ENCODE measurements at places on chromosomes 1 and 21.
A peak's percentile ranks its signal among the peaks of the same experiment; 100 is the strongest.

- no peak for DNase-seq
Observed at GRCh38 chr1:228405200-228405978, 1.2 kb downstream of the TRIM11 start.

DNA sequence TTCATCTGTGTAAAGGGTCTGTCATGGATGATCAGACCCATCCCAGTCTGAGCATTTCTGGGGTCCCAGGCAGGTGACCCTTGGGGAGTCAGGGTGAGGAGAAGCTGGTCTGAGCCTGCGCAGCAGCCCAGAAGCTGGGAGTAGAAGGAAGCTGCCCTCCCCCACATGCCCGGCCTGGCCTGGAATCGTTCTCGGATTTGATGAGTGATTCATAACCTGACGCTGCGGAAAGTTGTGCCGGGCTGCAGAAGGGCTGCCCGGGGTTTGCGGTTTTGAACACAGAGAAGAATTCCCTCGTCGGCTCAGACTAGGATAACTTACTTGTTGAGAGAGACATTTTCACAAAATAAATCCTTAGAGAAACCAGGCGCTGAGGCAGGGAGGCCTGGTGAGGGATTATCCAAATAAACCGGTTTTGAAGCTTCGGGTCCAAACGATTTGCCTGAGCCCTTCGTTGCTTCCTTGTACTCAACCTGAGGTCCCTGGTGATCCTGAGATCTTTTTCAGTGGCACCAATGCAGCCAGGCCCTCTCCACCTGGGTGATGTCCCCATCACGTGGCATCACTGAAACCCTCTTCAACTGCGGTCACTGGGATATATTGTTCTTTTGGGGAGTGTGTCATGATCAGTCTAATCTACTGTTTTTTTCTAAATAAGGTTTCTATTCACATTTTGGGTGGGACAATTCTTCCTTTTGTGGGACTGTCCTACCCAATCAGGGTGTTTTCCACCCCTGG, 29.2 kb downstream of the EPHB2 start:
- DNase-seq, result no peak

- no peak for DNase-seq
Observed at GRCh38 chr1:153610811-153611301, 2.1 kb downstream of the S100A16 start.

DNA sequence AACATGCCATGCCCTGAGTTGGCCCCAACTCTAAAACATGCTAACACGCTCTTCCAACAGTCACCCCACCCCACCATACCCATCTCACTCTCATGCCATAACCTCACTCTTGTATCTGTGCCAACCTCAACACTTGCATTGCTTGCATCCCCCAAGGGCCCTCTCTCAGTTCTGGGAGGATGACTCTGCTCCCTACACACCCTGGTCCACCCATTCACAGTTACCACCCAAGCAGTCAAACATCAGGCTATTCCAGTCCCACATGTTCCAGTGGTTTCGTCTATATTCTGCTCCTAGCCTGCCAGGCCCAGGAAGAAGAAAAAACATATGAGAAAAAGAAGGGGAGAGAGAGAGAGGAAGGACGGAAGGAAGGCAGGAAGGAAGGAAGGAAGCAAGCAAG, 31.0 kb downstream of the GBP6 start:
- DNase-seq, result no peak

DNA sequence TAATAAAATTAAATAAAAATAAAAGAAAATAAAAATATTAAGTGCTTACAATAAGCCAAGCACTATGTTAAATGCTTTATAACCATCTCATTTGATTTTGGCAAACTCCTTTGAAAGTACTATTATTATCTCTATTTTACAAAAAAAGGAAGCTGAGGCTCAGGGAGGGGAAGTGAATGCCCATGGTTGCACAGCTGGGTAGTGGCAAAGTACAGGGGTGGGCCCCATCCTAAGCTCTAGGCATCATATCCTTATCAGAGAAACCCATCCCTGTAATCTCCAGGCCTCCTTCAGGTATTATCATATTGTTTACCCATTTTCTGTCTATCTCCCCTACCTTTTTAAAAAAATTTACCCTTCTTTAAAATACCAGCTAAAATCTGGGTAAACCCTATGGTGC, 2.3 kb upstream of the MED18 start:
- DNase-seq, result no peak

- no peak for DNase-seq
Observed at GRCh38 chr1:247542811-247543210, 6.1 kb upstream of the GCSAML start.

GRCh38 chr1:167991546-167991945, 54.7 kb upstream of the MPC2 start:
- DNase-seq, result no peak

DNA sequence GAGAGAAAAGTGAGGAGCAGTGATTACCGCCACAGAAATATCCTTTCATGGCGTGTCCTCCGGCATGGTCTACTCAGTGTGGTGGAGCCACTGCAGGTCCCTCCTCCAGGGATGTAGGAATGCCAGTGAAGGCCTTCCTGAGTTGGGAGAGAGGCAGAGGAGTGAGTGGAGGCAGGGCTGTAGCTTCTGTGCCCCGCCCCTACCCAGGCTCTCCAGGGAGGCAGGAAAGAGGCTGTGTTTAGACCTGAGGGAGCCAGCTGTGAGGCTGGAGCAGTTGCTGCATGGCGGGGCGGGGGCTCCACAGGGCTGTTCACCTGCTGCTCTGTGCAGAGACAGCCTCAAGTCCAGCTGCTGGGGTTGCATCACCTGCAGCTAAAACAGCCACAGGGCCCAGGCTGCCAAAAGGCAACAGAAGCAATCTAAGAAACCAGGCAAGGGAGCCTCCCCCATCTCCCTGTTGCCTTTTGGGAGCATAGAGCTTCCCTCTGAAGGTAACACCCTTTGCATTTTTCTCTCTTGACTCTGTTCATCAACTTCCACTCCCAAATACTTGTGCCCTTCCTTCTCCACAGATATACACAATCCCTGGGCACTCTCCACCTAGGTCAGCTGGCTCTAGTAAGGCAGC, 801 bp upstream of the ANXA9 start:
- no peak for DNase-seq

DNA sequence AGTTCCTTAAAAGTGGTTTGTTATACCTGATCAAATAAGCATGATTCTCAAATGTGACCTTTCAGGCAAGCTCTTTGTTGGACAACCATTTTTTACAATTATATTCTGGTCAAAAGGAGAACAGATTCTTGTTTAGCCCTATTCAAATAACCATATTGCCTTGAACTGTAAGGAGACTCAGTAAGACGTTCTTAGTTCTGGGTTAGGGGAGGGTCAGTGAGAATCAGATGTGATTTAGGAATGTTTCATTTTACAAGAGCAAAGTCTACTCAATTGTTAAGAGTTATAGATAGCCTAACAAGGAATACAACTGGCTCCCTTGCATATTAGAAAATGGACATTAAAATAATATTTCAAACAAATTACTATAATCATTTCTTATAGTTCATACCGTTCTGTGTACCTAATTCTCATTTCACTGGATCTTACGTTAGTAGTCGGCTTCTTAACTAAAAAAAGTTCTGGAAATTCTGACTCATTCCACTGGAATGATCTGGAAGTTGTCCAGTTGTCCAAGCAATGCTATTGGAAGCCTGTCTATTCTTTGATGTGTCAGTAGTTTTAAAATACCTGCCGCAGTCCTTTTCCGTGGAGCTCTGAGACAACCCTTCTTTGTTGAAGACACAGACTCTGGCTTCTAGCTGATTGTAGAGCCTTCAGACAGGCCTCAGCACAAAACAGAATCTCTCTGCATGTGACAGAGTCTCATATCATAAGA, 88.8 kb downstream of the MAST2 start:
- no peak for DNase-seq

DNA sequence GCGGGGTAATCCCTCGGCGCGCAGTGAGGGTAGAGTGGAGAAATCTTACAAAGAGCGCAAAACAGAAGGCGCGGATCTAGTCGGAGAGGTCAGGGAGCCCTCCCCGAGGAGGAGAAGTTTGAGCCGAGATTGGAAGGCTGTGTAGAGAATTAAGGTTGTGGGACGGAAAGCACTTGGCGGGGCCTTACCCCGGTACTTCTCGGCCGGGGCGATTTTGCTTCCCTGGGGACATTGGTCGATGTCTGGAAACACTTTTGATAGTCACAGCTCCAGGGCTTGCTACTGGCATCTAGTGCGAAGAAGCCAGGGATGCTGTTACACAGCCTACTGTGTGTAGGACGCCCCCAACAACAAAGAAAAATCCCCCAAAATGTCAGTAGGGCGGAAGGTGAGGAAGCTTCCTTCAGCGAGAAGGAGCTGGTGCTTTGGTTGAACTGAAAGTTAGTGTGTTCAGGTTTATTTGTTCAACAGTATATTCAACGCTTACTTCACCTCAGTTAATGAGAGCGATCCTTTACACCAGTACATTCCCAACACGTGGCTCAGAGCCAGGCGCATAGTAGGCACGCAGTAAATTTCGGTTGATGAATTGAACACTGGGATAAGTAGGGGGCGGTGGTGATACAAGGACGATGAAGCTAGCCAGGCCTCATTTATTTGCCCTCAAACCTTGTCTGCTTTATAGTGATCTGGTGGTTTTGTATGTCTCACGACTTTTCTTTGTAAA, 807 bp downstream of the CEP85 start:
- no peak for DNase-seq

- no peak for DNase-seq
Observed at GRCh38 chr1:183734543-183735036, 70.3 kb upstream of the RGL1 start.

DNA sequence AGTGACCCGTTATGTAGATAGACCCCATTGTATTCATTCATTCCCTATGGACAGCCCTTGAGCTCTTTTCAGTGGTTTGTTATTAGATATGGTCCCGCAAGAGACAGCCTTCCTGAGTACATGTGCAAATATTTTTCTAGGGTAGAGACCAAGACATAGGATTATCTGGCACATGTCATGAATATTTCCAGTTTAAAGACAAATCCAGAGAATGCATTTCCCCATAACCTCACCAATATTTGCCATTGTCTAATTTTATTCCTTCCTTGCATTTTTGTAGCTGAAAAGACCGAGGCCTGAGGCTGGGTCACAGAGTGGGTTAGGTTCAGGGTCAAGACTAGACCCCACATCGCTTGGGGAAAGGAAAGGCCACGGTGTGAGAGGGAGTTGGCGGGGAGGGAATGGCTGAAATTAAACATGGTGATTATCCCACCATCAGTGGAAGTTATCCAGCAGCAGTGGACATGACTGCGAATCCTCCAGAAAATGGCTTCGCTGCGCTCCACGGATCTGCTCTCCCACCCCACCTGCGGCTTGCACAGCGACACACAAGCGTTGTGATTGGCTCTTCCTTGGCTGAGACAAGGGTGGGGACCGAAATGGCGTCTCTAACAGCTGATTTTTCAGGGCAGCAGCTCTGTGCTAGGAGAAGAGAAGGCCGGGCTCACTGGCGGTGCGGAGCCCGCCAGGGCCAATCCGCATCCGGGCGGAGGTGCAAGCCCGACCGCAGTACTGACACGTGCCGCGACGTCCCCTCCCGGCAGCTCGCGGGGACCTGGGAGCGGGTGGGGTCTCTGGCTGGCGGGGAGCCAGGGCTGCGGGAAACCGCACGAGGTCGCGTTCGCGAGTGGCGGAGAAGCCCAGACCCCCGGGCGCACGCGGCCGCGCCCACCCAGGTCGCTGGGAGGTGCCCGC, 16.1 kb upstream of the STMN1 start:
- DNase-seq, result peak; percentile 54

DNA sequence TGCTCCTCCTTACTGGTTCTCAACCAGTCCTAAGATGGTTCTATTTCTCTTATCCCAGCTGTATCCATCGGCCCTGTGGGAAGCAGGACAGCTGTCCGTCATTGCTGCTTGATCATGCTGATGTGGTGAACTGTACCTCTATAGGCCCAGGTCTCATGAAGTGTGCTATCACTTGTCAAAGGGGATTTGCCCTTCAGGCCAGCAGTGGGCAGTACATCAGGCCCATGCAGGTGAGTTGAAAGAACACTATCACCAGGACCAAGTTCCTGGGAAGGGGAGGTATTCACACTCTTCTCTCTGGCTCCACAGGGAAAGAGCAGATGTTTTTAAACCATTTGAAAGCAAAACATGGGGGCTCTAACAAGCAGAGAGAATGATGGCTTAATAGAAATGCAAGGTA, 302.6 kb downstream of the PAPPA2 start:
- DNase-seq, result no peak

- no peak for DNase-seq
Observed at GRCh38 chr1:227793948-227794816, 21.3 kb upstream of the PRSS38 start.

GRCh38 chr1:205688171-205689080, 8.1 kb upstream of the SLC45A3 start:
- no peak for DNase-seq

GRCh38 chr1:193325771-193326170, 139.4 kb upstream of the B3GALT2 start:
- no peak for DNase-seq

DNA sequence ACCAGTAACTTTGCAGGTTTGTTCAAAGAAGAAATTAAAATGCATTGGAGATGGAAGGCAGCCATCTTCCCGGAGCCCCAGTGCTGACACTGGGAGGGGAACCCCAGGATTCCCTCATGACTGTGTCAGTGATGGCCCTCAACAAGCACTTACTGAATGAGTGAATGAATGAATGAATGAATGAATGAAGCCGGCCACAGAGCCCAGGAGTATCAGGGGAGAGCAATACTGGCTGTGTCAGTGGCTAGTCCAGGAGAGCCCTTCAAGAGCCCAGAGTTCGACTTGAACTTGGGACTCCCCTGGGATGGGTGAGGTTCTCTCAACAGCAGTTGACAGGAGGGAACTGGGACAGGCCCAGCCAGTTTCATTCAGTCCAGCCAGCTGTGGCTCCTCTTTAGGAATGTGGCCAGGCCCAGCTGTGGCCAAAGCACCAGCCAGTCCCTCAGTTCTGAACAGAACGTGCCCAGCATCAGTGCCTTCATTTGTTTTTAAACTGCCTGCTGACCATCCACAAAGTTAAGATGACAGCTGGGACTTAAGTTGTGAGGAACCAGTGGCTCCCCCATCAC, 9.2 kb upstream of the ERG start:
- no peak for DNase-seq

- DNase-seq, result no peak
Observed at GRCh38 chr1:78075621-78076020, 29.9 kb downstream of the GIPC2 start.

DNA sequence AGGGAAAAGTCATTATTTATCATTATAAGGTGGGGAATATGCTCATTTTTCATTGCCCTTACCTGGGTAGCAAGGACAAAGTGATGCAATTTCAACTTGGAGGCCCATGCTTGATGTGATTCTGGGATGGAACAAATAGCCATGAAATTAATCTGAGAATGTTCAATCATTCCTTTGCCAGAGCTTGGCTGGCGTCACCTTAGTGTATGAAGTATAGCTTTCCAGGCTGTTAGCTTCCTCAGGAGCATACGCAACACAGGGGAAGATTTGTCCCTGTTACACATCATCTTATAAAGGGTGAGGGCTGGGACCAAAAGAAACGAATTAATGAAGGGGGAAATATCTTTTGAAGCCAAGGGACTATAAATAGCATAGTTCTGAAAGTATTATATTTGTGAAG, 91.4 kb upstream of the DEPDC1 start:
- no peak for DNase-seq

DNA sequence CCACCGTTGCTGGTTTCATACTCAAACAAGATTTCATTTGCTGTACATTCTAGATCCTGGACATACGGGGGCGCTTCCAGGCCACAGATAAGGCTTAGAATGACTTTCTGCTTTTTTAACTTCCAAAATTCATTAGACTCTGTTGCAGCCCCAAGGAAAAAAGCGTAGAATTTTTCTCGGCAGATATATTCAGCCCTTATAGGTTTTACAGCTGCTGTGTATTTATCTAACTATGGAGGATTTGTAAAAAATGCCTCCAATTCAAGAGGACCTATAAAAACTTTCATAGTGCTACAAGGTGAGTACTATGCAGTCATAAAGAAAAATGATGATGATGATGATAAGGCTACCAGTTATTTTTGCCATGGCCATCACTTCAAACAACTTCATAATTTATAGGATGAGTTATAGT, 51.6 kb downstream of the SLC30A10 start:
- DNase-seq, result no peak
